HT1080 (cell line): ENCODE measurements at places on chromosomes 16 and 17. TPM values are rescaled to one million over a fixed set of nuclear protein-coding genes. Genes with fewer than 3 reads are reported as not detected.

Gene CLEC10A
- total RNA-seq: not detected in 2 replicates

Gene SRL
- not detected in 2 replicates for total RNA-seq

Gene CMTM2
- total RNA-seq: not detected in 2 replicates

Gene KRTAP17-1
- total RNA-seq: not detected in 2 replicates

Gene OR1F1
- not detected in 2 replicates for total RNA-seq
